Upper lobe of right lung (tissue), 1 donor: ENCODE measurements at places on chromosomes 7 and 10. TPM values are rescaled to one million over a fixed set of nuclear protein-coding genes. Genes with fewer than 3 reads are reported as not detected.

ZNF316 gene
- total RNA-seq = 46.8 TPM

CALY gene
- total RNA-seq = not detected

DNA sequence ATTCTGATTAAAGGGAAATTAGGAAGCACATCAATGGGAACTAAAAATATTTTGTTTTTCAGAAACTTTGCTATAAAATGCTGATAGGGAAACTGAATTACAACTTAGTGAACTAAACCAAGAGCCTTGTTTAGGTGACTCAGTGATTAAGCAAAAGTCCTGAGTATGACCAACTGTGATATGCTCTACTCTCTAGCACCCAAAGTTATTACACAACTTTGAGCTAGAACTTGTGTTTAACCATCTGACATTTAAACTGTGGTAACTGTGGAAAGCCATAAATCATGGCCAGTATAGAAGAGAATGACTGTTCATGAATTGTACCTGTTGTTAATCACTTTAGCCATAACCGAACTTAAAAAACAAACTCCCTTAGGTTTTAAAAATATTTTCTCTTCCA lies 127.4 kb downstream of the ZNF365 start:
- DNase-seq = no peak

- DNase-seq = no peak
These were observed 151.6 kb downstream of the SND1 start for GRCh38 chr7:127803626-127804025.

GFRA1 gene
- total RNA-seq = 3.4 TPM

AKR1E2 gene
- total RNA-seq = 10.0 TPM

DNA sequence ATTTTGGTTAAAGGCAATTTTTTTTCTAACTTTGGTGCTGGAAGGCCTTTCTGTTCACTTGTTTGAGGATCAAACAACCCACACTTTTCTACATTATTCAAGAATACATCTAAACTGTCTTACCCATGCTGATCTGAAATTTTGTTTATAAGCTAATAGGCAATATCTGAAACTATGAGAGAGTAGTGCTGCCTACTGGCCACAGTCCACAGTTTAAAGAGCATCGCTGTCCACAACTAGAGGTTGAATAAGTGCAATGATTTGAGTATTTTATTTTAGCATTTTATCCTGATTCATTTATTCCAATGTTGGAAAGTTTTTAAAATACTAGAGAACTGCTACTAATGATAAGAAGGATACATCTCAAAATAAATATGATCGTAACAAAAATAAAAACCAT lies 306.9 kb downstream of the ELMO1 start:
- no peak for DNase-seq

- DNase-seq = no peak
These were observed 2.1 kb downstream of the SAMD9L start for GRCh38 chr7:93146036-93146435.

GRCh38 chr10:30988831-30989435 lies 42.7 kb downstream of the ZNF438 start:
- DNase-seq = no peak

DNA sequence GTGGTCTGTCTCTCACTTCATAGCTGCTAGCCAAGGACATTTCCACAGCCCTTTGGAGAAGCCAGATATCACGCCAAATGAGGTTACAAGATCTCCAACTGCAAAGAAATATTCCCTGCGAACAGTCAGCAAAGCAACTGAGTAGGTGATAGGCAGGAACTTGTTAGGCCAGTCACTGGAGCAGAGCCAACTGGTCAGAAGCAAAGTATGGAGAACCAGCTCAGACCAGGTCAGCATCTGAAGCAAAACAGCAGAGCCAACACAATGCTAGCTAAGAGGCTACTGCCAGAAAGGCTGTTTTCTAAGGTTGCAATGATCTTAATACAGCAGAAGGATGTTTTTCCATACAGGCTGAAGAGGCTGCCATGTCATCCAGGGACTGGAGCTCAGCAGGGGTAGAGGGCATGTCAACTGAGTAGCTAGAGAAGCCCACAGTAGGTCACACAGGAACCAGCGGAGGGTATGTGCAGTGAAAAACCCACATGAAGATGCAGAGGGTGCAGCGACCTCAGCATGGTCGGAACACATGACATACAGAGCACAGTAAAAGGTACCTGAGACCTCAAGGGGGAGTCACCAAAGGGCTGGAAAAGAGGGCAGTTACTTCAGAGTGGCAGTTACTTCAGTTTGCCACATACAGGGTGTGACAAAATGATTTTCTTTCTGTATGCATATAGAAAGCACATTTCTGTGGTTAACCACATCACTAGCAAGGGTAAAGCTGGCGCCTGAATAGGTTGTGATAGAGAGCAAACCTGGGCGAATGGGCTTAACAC lies 8.9 kb downstream of the SEC31B start:
- no peak for DNase-seq

CCDC172 gene
- not detected for total RNA-seq

DNA sequence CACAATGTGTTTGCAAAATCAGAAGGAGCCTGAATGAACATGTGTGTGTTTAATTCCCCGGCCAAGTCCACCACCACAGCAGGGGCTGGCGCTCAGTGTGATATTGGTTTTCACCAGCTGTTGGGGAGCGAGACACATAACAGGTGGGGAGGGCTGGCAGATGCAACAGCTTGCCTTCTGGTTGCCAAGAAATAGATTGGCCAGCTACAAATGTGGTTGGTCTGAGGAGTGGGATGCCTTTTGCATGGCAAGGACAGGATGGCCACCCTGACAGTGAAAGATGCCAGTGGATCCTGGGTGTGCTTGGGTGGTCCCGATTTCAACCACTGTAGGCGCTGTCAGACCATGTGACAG lies 292.5 kb upstream of the FZD8 start:
- no peak for DNase-seq

DNA sequence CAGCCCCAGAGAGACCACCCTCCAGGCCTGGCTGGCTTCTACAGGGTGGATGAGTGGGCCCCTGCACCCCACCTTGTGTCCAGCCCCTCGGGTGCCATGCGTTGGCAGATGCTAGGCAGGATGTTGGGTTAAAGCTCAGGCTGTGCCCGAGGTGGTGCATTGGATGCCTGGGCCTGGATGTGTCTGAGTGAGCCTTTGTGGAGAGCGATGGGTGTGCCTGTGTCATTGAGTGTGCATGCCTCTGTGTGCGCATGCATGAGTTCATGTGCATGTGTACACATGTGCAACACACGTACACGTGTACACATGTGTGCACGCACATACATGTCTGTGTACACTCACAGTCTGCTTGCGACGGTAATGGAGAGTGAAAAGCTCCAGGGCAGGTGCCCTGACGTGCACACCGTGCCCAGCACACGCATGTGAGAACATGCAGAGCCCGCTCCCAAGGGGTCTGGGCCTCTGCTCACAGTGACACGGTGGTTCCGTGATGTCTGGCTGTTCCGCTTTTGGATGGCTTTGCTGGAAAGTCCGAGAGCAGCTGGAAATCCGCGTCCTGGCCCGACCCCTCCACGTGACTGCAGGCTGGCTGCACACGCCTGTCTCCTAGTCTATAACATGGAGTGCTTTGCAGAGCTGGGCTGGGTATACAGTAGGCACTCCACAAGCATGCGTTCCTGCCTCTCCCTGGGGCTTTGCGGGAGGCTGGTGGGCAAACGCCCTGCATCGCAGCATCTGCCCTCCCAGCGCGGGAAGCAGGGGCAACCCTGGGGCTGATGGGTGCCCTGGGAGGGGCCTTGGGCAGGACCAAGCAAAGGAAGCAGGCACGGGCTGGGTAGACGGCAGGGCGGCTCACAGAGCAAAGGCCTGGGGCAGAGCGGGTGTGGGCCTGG lies 36.9 kb downstream of the ELFN1 start:
- peak; percentile 42 for DNase-seq

DNA sequence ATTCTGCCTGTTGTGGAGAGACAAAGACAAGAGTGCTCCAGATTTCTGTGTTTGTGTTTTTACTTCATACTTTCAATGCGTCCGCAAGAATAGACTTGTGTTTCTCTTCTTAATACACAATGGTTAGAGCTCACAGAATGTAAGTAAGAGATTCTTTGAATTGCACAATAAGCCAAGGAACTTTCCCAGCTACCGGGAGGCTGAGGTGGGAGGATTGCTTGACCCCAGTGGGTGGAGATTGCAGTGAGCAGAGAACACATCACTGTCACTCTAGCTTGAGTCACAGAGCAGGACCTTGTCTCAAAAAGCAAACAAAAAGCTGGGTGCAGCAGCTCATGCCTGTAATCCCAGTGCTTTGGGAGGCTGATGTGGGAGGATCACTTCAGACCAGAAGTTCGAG lies 250.7 kb upstream of the MYO3A start:
- DNase-seq = no peak

NEUROG3 gene
- total RNA-seq = not detected

DNA sequence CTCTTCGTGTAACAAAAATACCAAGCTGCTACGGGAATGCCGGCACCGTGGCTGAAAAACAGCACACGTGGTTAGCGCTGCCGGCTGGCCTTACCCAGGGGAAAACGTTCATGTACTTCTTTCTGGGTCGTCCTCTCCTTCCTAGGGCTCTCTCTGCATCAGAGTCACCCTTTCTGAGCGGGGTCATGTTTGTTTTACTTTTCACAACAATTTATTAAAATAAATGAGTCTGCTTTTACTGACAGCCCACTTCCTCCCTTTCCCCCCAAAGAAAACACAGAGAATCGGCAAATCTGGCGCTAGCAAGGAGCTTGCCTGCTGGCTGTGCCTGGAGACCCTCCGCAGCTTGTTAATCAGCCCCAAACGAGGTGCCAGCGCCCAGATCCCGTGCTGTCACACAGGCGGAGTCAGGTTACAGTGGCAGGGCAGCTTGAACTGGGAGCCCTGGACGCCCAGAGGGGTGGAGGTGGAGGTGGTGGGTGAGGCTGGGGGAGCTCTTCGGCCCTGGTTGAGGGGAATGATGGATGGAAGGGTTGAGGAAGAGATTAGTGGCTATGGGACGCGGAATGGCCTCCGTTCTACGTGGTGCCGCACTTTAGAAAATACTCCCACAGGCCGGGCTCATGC lies 162.2 kb upstream of the TNS3 start:
- DNase-seq = no peak

HOXA1 gene
- total RNA-seq = 0.75 TPM

GRCh38 chr10:4121502-4122380 lies 336.7 kb upstream of the KLF6 start:
- DNase-seq = no peak

GSTO1 gene
- 110 TPM for total RNA-seq

GRCh38 chr7:143346018-143346417 lies 16.5 kb downstream of the FAM131B start:
- DNase-seq = no peak
